Fibroblast of skin of scalp (primary cell): ENCODE measurements at places on chromosomes 12 and 14.

DNA sequence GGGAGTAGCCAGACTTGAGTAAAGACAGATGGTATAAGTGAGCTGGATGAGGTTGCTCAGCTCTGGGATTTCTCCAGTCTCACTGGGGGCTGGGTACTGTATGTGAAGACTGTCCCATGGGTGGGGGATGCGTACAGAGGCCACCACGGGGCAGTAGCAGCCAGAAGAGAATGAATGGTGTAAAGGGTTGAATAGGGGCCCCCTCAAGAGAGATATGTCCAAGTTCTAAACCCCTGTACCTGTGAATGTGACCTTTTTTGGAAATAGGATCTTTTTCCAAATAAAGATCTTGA is 21.8 kb upstream of the BCDIN3D start:
- DNase-seq: no peak

- DNase-seq: peak; percentile 25
Measured at GRCh38 chr12:68792952-68793351, 15.0 kb upstream of the MDM2 start.

DNA sequence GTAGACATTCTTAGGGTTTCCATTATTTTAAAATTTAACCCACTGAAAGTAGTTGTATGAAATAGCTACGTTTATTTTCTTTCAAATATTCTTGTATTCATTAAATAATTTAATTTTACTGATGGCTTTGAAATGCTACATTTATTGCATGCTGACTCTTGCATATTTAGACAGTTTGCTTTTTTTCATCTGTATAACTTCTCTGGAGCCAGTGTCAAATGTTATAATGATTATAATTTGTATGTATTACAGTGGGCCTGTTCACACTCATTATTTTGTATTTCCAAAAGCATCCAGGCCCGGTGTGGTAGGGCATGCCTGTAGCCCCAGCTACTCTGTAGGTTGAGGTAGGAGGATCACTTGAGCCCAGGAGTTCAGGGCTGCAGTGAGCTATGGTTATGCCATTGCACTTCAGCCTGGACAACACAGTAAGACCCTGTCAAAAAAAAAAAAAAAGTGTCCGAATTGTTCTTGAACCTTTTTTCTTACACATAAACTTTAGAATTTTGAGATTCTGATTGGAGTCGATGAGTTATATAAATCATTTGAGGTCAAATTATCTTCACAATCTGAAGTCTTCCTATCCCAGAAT is 905 bp downstream of the ZNF84 start:
- no peak for DNase-seq

GRCh38 chr12:131509701-131510100 is 201.2 kb upstream of the SFSWAP start:
- no peak for DNase-seq

- peak; percentile 85 for DNase-seq
Measured at GRCh38 chr14:97978341-97978740, 1181.2 kb downstream of the VRK1 start.

DNA sequence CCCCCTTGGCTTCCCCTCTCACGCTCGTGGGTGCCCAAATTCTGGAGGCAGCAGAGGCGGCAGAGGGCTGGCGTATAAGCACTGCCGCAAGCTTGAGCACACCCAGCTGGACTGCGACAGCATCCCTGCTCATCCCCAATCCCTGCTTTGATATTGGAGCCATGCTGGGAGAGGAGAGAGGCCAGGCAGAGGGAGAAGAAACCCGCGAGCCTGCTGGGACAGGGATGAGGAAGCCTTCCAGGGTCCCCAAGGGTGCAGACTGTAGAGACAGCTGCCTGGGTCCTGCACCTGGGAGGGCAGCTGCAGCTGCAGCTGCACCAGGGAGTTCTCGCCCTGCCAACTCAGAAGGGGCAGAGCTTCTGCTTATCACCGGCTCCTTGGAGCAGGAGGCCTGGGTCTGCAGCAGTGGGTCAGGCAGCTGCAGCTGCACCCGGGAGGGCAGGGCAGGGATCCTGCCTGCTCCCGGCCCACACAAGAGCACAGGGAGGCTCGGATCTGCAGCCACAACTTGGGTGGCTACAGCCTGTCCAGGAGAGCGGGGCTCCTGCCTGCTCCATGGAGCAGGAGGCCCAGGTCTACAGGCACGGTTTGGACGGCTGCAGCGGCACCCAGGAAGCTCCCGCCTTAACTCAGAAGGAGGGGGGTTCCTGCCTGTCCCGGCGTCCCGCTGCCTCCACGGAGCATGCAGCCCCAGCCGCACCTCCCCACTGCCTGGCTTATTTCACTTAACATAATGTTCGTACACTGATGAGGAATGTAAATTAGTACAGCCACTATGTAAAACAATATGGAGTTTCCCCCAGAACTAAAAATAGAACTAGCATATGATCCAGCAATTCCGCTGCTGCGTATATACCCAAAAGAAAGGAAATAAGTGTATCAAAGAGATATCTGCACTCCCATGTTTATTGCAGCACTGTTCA is 60.4 kb upstream of the SGPP1 start:
- DNase-seq: no peak

DNA sequence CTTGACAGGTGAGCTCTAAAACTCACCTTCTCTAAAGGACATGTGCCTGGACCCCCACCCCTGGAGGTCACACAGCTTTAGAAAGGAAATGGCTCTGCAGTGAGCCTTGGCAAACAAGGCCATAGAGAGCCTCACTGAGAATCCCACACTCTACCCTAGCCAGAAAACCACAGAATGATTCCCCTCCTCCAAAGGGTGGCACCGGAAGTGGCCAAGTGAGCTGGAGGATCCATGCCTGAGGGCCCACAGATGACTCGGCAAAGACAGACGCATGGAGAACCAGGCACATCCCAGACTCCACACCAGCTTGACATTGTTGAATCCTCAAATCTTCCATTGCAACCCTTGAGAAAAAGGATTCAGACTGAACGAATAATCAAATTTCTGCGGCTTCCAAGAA is 54.2 kb upstream of the PTHLH start:
- peak; percentile 38 for DNase-seq

- DNase-seq: peak; percentile 69
Measured at GRCh38 chr14:72636094-72636493, 257.8 kb downstream of the DPF3 start.

DNA sequence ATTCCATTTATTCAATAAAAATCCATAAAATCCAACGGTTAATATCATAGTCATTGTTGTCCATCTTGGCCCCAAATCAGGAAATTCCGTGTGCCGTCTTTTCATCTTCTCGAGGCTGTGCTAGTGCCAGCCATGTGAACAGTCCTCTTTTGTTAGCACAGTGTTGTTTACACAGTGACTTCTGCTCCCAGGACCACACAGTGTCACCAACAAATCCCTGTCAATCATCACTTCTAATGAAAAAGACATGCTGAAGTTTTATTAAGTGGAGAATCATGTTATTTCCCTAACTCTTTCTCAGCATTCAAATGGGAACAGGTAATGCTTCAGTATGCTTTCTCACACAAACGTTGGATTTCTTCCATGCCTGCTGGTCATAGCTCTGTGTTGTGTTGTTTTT is 1.9 kb upstream of the SLCO1A2 start:
- no peak for DNase-seq

DNA sequence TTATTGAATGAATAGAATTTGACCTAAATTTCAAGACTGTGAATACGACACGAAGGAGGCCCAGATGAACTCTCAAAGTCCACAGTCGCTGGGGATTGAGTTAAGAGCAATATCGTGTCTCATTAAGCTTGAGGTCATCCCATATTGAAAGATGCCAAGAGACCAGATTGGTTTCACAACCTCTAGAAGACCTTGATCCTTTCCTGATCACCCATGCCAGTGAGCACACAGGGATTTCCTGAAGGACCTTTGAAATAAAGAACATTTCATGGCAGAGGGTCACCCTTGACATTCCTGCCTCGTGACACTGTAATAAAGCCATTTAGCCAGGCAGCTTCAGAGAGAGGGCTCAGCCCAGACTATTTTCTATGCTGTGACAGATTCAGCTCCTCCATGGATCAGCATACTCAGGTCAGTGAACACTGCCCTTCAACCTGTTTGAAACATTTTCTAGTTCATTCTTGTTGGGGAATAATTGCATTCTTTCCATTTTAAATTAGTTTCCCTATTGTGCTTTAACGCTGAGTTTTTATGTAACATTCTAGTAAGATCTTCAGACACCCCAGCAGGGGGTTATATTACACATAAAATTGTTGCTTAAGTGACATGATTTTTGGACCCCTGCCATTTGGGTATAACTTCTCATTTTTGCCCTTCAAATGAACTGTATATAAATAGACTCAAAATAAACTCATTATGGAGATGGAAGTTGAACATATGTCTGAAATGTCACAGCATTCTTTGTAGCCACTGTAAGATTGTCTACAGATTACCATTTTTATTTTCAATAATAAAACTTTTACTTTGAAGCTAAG is 213.2 kb downstream of the C12orf50 start:
- DNase-seq: peak; percentile 93
